ENCODE measurements at places on chromosomes 12 and 14. TPM values are rescaled to one million over a fixed set of nuclear protein-coding genes. Genes with fewer than 3 reads are reported as not detected.

MYH7 gene
- 0.56 TPM for total RNA-seq

LUM gene
- total RNA-seq = 299 TPM

KCNC2 gene
- not detected for total RNA-seq

TCL1B gene
- not detected for total RNA-seq

NGB gene
- total RNA-seq = not detected

PKP2 gene
- 0.64 TPM for total RNA-seq

ITGA7 gene
- total RNA-seq = 5.3 TPM

ABCB9 gene
- total RNA-seq = 10.9 TPM

ALDH1L2 gene
- 35.3 TPM for total RNA-seq

NANOG gene
- total RNA-seq = not detected

Measured in epithelial cell of alveolus of lung (primary cell).